Posterior cingulate gyrus (tissue), 11 donors: ENCODE measurements at places on chromosomes 12 and 14.

GRCh38 chr14:94366146-94366915 lies 22.1 kb downstream of the SERPINA1 start:
- no peak for DNase-seq

DNA sequence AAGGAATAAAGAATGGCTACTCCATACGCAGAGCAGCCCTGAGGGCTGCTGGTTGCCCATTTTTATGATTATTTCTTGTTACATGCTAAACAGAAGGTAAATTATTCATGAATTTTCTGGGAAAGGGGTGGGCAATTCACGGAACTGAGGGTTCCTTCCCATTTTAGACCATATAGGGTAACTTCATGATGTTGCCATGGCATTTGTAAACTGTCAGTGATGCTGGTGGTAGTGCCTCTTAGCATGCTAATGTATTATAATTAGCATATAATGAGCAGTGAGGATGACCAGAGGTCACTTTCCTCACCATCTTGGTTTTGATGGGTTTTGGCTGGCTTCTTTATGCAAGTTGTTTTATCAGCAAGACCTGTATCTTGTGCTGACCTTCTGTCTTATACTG lies 273.0 kb downstream of the FUT8 start:
- no peak for DNase-seq

DNA sequence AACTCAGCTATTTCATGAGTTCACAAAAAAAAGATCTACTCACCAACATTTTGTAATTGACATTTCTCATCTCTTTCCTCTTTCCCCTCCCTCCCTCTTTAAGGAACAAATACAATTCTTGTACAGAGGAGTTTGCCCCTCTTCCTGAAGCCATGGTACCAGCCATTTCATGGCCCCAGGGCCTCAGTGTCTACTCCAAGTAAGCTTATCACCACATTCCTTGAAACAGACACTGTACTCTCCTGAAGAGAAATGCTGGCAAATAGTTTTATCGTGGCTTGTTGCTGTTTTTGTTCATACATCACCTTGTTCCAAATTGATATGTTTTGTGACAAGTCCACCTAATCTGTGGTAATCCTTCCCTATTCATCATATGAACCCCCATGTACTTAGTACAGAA lies 29.7 kb upstream of the IGF1 start:
- no peak for DNase-seq

DNA sequence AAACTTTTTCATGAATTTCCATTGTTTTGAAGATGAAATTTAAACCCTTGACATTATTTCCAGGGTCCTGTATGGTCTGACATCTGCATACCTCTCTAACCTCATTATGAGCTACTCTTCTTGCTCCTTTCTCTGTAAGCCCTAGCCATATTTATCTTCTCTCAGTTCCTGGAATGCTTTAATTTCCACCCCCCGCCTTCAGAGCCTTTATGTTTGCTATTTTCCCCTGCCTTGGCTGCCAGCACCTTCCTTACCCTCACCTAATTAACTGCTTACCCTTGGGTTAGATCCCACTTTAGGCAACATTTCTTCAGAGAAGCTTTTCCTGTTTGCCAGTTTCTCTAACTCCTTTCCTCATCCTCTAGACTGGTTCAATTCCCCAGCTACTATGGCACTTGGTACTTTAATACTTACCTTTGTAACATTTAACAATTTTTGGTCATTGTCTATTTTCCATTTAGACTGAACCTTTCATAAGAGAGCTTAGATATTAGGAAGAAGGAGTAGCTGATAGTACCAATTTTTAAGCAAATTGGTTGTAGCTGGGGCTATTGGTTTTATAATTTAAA lies 6.0 kb downstream of the STYX start:
- no peak for DNase-seq

GRCh38 chr14:102568115-102568614 lies 24.3 kb upstream of the RCOR1 start:
- DNase-seq: no peak

GRCh38 chr12:94191023-94191422 lies 42.6 kb downstream of the PLXNC1 start:
- DNase-seq: no peak

GRCh38 chr12:1534748-1535147 lies 59.6 kb downstream of the FBXL14 start:
- no peak for DNase-seq

- no peak for DNase-seq
These were observed 450.9 kb upstream of the RPL10L start for GRCh38 chr14:47102472-47102871.

DNA sequence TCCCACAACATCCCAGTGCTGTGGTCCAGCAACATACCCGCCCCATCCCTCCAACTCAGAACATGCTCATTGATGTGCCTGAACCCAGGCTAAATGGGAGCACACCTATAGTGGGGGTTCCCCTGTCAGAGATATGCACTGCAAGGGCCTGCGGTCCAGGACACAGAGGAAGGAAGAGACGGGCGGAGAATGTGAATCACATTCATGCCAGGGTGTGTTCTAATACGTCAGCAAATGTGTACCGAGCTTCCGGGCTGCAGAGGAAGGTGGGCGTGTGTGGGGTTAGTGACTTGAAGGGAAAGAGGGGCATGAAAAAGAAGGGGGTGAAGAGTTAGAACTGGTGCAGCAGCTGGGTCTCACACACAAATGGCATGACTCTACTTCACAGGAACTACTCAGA lies 83.7 kb downstream of the DPF3 start:
- no peak for DNase-seq

- DNase-seq: no peak
These were observed 42.4 kb downstream of the UBE3B start for GRCh38 chr12:109519787-109520186.

GRCh38 chr12:101750152-101750551 lies 10.9 kb upstream of the SYCP3 start:
- no peak for DNase-seq

- no peak for DNase-seq
These were observed 16.8 kb downstream of the ERO1A start for GRCh38 chr14:52678591-52678990.

DNA sequence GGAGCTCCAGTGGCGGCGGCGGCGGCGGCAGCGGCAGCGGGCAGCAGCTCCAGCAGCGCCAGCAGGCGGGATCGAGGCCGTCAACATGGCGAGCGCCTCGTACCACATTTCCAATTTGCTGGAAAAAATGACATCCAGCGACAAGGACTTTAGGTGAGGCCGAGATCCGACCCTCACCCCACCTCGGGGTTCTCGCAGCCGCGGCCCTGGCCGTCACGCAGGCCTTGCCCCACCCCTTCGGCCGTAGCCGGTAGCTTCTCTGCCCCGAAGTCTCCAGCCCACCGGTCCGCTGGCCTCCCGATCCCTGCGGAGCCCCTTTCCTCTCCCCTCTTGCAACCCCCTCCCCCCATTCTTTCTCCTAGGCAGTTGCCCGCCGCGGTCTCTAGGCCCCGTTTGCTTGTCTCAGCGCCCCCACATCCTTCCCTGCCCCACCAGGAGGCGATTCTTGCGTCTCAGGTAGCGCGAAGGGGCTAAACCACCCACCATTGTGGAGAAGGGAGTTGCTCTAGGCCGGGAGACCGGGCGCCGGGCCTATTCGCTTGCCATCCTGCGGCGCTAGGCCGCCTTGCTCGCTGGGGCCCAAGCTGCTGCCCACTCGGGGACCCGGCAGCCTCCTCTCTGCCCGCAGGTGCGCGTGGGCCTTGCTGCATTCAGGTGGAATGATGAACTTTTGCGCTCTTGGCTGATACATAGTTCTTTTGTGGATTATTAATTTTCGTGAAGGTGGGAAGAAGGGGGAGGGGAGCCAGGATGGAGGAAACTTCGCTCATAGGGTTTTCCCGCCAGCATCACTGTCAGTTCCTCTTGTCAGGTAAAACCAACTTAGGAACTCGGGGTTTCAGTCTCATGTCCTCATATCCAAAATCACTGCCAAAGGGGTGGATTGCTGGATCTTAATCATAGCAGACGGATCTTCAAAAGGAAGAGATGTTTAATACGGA lies 745 bp downstream of the CAND1 start:
- peak; percentile 40 for DNase-seq

DNA sequence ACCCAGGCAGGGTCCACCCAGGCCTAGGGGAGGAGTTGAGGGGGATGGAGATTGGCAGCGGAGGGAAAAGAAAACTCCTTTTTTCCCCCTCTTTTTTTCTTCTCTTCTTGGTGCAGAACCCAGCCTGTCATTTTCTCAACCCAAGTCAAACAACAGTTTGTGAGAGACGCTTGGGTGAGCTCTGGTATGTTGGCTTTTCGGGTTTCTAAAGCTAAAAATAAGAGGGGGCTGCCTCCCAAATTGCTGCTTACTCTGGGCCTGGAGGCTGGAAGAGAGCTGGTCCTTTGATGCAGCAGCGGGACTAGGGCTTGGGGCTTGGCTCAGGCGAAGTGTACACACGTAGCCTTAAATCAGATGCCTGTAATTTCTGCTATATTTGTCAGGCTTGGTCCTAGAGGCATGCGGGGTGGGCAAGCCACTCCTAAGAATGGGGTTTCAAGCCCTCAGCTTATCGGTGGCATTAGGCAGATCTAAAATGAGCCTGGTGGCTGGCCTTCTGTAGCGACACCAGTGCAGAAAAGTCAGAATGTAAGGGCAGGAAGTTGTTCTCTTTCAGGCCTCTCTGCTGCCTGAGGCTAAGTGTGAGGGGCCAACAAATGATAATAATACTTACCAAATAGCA lies 816 bp upstream of the SLC8A3 start:
- no peak for DNase-seq

DNA sequence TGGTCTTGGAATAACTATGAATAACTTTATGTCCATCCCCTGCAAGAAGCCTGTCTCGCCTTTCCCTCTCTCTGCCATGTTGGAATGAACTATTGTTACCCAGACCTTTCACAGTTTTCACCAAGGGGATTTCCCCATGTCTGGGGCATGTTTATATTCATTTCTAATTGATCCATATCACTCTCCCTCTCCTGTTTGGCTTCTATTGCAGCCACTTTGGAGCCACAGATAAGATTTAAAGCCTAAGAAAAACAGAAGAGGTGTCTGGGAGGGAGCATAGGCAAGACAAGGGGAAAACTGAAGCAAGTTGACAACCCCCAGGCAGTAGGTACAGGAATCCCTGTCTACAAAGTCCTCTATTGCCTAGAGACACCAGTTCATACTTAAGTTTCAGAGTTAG lies 41.0 kb upstream of the FOXJ2 start:
- DNase-seq: no peak

GRCh38 chr14:24881116-24881893 lies 168.6 kb downstream of the STXBP6 start:
- no peak for DNase-seq

DNA sequence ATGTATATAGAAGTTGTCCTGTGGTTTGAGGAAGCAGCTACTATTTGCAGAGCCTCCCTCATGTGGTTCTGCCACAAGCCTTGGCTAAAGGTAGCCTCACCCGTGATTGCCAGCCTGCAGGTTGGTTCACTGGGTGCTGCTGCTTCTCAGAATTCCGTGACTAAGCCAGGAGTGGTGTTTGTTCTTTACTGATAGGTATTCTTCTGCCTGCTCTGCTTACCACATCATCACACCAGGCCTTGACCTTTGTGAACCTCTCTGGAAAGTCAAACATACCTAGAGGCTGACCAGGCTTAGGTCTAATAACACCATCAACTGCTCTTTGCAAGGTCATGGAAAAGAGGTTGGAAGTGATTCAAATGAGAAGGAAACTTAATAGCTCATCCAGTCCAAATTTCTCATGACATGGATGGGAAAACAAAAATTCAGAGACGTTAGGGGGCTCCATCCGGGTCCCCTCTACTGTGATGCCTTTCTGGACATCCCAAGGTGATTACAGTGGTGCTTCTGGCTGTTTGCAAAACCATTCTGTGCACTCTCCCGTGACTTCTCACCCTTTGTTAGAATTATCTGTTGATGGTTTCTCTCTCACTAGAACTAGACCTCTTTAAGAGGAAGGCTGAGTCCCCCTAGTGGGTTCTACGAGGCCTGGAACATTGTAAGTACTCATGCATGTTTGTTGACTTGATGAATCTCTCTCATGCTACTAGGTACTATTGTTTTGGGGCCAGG lies 8.5 kb upstream of the SOCS2 start:
- no peak for DNase-seq

GRCh38 chr14:91261115-91261514 lies 16.6 kb upstream of the GPR68 start:
- no peak for DNase-seq

DNA sequence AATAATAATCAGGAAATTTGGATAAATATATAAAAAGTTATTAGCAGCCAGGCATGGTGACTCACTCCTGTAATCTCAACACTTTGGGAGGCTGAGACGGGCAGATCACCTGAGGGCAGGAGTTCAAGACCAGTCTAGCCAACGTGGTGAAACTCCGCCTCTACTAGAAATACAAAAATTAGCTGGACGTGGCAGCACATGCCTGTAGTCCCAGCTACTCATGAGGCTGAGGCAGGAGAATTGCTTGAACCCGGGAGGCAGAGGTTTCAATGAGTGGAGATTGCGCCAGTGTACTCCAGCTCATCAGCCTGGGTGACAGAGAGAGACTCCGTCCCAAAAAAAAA lies 64.5 kb downstream of the SYT1 start:
- DNase-seq: no peak

GRCh38 chr14:24311837-24312615 lies 724 bp downstream of the LTB4R start:
- no peak for DNase-seq

DNA sequence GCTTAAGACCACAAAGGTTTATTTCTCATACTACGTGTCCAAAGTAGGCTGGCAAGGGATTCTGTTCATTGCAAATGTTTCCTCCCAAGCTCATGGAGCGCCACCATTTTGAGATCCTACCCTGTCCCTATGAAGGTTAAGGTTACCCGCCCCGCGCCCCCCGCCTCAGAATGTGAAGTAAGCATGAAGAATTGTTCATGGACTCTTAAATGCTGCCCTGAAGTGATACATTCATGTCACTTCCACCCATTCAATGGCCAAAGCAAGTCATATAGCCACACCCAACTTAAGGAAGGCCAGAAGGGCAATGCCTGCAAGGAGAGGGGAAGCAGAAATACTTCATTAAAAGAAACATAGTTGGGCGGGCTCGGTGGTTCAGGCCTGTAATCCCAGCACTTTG lies 4.2 kb downstream of the TMEM253 start:
- DNase-seq: no peak

DNA sequence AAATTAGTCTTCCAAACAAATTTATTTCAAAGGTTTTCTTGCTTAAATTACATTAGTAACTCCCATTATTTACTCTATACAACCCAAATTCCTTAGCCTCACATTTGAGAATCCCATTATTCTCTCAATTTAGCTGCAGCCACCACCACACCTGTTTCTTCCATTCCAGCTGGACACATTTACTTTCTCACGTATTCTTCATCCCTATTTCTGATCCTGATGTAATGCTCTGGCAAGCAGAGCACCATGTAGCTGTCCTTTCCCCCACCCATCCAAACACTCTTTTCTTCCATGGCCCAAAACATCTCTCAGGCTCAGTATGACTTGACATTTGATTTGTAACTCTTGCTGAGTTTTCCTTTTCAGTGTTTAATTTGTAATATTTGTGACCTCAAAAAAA lies 240.2 kb upstream of the CLEC14A start:
- DNase-seq: no peak

- DNase-seq: no peak
These were observed 60.0 kb downstream of the NCOR2 start for GRCh38 chr12:124507188-124508109.

DNA sequence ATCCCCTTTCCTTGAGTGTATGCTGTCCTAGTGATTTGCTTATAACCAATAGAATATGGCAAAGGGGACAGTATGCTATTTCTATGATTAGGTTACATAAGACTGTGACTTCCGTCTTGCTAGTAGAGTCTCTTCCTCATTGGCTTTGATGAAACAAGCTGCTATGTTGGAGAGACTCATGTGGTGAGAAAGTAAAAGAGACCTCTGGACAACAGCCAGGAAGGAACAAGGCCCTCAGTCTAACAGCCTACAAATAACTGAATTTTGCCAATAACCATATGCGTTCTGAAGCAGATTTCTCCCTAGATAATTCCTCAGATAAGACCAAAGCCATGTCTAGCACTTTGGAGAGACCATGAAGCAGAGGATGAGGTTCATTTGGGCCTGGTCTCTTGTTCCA lies 134.5 kb upstream of the NAV3 start:
- no peak for DNase-seq
